Ureter (tissue), 1 donor: ENCODE measurements at places on chromosomes 12 and 14. TPM values are rescaled to one million over a fixed set of nuclear protein-coding genes. Genes with fewer than 3 reads are reported as not detected.

GRCh38 chr12:25743679-25744215 lies 190.7 kb upstream of the LMNTD1 start:
- no peak for DNase-seq

- DNase-seq = no peak
Observed at GRCh38 chr12:69484428-69484827, 14.2 kb downstream of the FRS2 start.

GRCh38 chr14:93829839-93830481 lies 41.7 kb upstream of the PRIMA1 start:
- DNase-seq = no peak

GLT8D2 gene
- 13.3 TPM for total RNA-seq

ZNF219 gene
- 47.2 TPM for total RNA-seq
